ENCODE measurements at places on chromosomes 6 and 20. TPM values are rescaled to one million over a fixed set of nuclear protein-coding genes. Genes with fewer than 3 reads are reported as not detected.

Gene NHLRC1
- 0.96 TPM for total RNA-seq

Gene HDAC2
- 51.4 TPM for total RNA-seq

Gene TSBP1
- not detected for total RNA-seq

Gene CCN6
- total RNA-seq = not detected

DNA sequence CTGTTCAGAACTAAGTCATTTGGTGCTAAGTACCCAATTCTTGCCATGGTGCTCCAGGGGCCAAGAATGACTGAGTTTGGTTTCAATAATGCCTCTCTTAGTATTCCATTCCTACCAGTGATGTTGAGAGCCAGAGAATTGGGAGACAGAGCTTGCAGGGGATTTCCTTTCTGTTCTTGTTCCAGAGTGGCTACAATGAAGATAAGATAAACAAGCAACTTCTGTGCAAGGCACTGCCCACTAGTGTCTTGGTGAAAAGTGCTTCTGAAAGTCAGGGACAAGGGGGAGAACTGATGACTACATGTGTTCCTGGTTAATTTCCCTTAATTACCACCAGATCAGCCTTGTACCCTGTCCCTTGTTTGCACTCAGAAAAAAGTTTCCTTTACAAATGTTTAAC lies 421.6 kb downstream of the BCKDHB start:
- no peak for ATAC-seq

DNA sequence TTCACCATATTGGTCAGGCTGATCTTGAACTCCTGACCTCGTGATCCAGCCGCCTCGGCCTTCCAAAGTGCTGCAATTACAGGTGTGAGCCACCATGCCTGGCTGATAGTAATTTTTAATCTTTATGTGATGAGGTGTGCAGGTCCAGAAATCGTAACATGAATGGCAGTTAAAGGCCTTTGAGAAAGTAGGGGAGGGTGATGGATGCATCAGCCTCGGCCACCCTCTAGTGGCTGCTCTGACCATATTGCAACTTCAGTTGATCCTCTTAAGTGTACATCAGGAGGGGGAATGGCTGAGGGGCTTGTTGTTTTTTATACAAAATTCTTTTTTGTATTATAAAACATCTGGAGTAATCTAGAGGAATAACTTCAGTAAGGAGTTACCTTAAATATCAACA lies 193.0 kb downstream of the ZFAND3 start:
- ATAC-seq = peak; percentile 53

- ATAC-seq = no peak
Measured at GRCh38 chr20:11850901-11851300, 66.8 kb upstream of the BTBD3 start.

- no peak for ATAC-seq
Measured at GRCh38 chr20:25270829-25271251, 23.0 kb downstream of the PYGB start.

GRCh38 chr6:162907876-162908481 lies 180.2 kb downstream of the PACRG start:
- no peak for ATAC-seq

- no peak for ATAC-seq
Measured at GRCh38 chr6:40148882-40149573, 214.8 kb upstream of the MOCS1 start.

DNA sequence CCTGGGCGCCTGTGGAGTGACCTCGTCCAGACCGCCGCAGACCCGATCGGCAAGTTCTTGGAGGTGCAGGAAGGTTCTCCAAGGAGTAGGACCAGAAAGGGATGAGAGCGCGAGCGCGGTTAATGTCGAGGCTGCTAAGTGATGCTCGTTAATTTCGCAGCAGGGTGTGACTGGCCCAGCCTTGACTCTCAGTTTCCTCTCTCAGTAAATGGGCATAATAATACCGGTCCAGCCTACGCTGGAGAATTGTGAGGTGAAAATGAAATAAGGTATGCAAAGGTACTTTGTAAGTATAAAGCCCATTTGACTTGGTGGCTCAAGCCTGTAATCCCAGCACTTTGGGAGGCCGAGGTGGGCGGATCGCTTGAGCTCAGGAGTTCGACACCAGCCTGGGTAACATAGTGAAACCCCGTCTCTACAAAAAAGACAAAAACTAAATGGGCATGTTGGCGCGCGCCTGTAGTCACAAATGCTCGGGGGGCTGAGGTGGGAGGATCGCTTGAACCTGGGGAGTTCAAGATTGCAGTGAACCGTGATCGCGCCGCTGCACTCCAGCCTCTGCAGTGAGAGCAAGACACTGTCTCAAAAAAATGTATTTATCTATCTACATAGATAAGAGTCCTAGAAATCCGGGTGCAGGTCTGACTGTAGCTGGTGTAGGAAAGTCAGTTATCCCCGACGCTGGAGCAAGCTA lies 634 bp upstream of the BTBD9 start:
- no peak for ATAC-seq

DNA sequence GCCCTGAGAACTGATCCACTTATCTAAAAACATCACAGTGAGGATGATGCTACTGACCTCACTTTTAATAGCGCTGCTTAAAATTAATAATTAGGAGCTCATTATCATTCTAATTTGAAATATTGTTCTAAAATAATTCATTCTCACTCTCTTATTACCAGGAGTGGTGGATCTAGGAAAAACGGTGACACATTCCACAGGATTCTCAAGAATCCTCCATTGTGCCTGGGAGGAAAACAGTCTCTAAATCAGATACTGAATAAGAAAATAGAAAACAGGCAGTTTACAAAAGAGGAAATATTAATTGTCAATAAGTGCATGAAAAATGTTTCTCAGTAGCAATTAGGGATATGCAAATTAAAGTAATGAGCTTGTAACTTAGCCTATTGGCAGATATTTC lies 187.4 kb downstream of the TENT5A start:
- ATAC-seq = no peak

- no peak for ATAC-seq
Measured at GRCh38 chr6:69631552-69632346, 165.1 kb downstream of the LMBRD1 start.

- ATAC-seq = peak; percentile 1
Measured at GRCh38 chr20:2305029-2305428, 9.2 kb downstream of the TGM3 start.
